ENCODE measurements at places on chromosomes 1 and 21.

GRCh38 chr1:24450316-24450715, 34.7 kb downstream of the NIPAL3 start:
- no peak for DNase-seq

DNA sequence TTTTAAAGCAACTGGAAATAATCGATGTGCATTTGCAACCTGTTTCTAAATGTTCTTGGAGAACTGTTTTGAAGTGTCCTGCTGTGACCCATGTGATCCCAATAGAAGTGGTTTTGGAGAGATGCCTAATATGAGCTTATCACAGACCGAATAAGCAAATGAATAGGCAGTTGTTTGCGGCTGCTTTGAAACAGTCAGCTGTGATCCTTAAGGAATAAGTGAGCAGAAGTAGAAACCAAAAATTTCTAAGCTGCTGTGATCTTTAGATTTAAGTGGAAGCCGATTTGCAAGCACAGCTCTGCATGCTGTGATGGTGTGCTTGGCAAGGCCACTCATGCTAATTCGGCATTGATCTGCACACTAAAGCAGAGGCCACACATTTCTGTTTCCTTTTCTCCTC, 329.5 kb upstream of the DUSP10 start:
- no peak for DNase-seq

DNA sequence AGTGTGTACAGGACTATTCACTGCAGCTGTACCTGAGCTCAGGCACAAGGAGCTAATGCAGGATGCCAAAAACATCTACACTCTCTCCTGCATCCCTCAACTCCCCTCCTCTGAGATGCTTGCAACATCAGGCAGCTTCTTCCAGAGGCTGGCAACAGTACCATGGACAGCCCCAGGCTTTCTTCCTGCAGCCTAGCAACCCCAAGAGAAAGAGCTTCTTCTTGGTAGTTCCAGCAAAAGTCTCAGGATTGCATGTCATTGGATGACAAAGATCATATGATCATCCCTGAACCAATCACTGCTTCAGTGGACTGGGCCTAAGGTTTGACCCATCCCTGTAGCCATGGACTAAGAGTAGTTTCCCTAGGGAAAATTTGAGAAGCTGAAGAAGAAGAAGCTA, 46.7 kb downstream of the CAMK2N1 start:
- DNase-seq: no peak

DNA sequence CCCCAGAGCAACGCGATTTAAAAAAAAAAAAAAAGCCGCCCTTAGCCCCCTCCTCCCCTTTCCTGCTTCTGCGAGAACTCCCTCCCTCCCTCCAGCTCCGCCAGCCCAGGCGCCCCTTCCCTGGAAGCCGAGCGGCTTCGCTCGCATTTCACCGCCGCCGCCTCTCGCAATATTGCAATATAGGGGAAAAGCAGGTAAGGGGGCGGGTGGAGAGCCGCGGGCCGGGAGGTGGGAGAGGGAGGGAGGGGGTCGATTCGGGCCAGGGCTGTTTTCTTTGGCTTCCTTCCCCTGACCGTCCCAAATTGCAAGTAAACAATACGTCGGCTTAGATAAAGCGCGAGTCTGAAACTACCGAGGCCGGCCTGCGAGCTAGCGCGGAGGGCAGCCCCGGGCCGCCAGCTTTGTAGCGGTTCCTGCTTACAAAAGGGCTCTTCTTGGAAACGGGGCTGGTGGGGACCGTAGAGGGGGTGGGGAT, 408 bp downstream of the LMO4 start:
- DNase-seq: peak; percentile 75

- DNase-seq: peak; percentile 6
Measured at GRCh38 chr1:201356236-201356635, 21.2 kb downstream of the TNNT2 start.

DNA sequence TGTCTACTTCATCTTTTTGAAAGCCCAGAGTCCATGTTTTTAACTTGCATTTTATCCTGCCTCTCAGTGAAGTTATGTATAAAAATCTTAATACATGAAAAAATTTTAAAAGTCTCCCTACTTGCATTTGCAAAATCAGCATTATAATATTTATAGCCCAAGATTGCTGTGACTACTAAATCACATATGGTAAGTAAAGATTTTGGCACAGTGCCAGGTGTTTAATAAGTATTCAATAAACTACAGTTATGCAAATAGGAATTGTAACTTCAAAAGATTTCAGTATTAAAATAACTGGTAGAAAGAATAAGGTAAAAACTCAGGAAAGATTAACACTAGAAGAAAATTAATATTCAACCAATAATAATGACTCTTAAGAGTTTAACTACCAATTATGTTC, 641.7 kb downstream of the LRRIQ3 start:
- no peak for DNase-seq

GRCh38 chr1:28359592-28360239, 9.8 kb upstream of the PHACTR4 start:
- DNase-seq: peak; percentile 68

DNA sequence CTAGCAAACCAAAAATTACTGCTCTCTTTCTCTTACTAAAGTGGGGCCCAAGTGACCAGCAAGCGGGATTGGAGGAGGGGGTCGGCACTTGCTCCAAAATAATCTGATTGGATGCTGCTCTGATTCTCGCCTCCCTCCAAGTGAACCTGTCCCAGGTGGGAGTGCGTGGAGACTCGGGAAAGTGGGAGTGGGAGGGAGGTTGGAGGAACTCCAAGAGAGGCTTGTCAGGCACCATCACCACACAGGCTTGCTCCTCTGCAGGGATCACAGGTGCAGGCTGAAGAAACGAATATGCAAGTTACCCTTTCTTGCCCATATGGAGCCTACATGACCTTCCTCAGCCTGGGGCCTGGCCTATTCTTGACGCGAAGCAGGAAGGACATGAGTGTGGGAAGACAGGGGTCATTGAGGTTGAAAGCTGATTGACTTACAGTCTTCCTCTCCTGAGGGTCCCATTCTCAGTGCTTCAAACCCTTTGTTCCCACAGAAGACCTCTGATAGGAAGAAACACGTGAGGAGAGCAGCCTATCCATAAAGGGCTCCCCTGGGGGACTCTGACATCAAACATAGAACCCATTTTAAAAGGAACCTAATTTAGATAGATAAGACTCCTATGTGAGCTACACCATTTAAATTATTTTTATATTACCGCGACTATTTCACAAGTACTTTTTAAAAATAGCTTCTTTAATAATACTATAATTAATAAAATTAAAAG, 14.2 kb downstream of the RGS8 start:
- no peak for DNase-seq

GRCh38 chr21:45499201-45499750, 43.0 kb downstream of the SLC19A1 start:
- DNase-seq: no peak

- no peak for DNase-seq
Measured at GRCh38 chr1:6248161-6248776, 4.3 kb downstream of the HES3 start.

GRCh38 chr1:160705742-160706141, 5.9 kb downstream of the CD48 start:
- no peak for DNase-seq

DNA sequence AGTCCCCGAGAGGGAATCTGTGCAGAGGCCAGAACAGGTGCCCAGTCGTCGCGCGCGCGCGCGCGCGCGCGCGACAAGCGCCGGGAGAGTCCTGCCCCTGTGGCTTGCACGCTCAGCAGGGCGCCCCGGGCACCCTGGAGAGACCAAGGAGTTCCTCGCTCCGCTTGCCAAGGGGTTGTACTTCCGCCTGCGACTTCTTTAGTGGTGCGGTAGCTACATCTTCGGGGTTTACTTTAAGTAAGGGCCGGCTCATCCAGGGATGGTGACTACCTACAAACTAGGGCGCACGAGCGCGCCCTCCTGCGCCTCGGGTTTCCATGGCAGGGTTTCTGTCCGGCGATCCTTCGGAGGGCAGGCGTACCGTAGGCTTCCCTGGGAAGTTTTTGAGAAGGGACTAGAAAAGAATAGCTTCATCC, 1.4 kb downstream of the LHX4 start:
- DNase-seq: no peak

GRCh38 chr1:113657126-113657525, 102.2 kb downstream of the PHTF1 start:
- DNase-seq: no peak

- DNase-seq: no peak
Measured at GRCh38 chr1:201764166-201764565, 64.8 kb upstream of the IPO9 start.

DNA sequence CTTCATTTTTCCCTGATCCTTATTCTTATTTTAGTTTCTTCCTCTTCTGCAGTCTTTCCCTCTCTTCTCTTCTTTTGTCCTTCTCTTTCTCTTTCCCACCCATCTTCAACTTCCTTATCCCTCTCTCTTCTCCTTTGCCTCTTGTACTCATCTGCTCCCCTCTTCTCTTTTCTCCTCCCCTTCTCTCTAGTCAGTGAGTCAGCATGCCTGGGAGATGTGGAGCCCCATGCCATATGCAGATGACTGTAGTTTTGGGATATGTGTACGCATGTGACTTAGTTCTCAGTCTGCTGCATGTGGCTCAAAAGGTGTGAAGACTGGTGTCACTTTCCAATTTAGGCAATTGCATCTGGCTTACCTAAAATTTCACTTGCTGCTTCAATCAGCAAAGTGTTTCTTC, 10.4 kb downstream of the DNAJC6 start:
- no peak for DNase-seq

GRCh38 chr1:75083848-75084514, 50.2 kb upstream of the LHX8 start:
- DNase-seq: no peak

DNA sequence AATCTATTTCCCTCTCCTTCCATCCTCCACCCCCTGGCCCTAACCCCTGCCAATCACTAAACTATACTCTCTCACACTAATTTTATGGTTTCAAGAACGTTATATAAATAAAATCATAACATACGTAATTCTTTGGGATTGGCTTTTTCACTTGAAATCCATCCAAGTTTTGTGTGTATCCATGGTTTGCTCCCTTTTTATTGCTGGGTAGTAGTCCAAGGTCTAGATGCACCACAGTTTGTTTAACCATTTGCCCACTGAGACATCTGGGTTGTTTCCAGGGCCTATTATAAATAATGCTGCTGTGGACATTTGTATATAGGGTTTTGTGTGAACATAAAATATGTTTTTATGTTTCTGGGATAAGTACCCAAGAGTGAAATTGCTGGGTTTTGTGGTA, 61.4 kb downstream of the TEX35 start:
- DNase-seq: no peak

GRCh38 chr1:46187106-46187869, 10.9 kb downstream of the POMGNT1 start:
- no peak for DNase-seq

DNA sequence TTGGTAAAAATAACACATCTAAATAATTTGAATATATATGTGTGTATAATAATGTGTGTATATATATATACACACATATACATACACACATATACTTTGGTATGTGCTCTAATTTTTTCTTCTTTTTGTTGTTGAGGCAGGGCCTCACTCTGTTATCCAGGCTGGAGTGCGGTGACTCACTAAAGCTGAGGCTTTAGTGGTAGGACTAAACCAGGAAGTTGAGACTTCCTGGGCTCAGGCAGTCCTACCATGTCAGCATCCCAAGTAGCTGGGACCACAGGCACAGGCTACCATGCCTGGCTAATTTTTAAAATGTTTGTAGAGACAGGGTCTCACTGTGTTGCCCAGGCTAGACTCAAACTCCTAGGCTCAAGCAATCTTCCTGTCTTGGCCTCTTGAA, 46.7 kb upstream of the CXADR start:
- no peak for DNase-seq

DNA sequence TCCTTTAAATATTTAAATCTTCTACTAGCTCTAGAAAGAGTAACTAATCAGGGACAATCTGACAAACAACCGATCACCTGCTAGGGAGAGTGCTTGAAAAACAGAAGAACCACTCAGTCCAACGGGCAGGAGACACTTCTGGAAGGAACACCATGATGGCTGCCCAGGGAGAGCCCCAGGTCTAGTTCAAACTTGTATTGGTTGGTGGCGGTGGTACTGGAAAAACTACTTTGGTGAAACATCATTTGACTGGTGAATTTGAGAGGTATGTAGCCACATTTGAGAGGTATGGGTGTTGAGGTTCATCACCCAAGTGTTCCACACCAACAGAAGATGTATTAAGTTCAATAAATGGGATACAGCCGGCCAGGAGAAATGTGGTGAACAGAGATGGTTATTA, 4.8 kb upstream of the WDR47 start:
- no peak for DNase-seq

DNA sequence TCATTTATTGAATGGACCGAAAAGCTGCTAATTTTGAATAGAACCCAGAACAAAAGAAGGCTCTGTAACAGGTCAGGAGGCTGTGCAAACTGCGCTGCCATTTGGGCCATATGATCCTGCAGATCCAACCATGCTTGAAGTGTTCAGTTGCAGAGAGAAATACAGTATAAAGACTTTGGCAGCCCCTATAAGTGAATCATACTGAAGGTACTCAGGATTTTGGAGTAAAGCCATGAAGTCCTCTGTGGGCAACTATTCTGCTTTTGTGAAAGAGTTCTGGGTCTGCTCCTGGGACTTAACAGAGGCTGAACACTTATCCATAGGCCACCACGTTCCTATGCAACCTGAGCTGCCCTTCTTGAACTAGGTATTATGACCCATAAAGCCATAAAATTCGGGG, 1613.6 kb upstream of the PRMT6 start:
- DNase-seq: no peak

DNA sequence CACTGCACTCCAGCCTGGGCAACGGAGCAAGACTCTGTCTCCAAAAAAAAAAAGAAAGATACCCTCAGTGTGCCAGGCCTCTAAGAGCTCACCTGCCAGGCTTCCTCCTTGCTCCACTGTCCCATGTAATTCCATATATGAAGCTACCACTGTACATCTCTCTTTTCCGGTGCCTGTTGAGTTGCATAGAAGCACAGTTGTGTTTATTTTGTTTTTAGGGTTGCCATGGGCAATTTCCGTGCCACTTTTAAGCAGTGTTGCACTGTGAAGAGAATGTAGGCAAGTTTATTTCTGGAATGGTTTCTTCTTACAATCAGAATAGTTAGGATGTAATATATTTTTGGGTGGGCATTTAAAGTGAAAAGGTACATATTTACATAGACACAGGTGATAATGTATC, 23.3 kb downstream of the MR1 start:
- DNase-seq: no peak

DNA sequence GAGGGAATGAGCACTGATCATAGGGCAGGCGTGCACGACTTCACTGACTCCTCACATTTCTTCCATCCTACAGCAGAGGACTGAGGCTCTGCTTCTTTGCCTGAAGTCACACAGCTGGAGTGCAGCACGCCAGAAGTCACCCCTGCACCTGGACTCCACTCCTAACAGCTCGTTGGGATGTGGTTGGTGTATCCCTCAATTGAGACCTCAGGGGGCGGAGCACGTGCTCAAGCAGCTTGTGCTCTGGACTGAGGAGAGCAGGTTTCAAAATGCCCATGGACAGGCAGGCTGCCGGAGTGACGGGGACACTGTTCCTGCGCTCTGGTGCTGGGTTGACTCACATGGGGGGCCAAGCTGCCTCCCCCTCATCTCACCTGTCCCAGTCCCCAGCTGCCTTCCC, 13.9 kb downstream of the CHIT1 start:
- peak; percentile 38 for DNase-seq
